ENCODE measurements at places on chromosomes 4 and X.

DNA sequence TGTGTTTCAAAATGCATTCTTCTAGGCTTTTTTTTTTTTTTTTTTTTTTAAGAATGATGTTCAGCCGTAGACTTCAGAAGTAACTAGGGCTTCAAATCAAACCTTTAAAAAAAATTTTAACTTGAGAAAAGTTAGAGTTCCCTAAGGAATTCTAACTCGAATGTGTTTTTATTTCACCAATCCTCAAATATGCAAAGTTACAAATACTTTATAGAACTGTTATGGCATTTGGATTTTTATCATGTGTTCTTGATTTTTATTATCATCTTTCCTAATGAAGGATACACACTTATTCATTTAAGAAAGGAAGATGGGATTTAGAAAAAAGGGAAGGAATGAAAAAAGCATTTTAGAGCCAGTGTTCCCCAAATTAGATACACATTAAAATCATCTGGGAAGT is 200.6 kb upstream of the LDB2 start:
- no peak for DNase-seq

DNA sequence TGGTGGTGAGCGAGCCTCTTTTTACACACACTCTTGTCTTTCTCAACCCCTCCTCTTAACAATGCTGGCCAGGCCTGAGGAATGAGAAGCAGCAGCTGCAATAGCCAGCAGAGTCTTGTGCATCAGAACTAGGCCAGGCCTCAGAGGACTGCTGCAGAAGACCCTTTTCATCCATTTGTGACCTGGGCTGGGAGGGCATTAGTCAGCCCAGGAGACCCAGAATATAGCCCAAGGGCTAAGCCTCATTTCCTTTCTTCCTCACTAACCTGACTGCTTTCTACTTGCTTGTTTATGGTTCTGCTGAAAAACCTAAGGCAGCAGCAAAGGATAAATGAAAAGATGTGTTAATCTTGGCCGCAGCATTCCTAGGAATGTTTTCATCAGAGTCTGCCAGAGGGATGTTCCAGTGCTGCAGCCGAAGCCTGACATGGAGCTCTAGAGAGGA is 254.7 kb upstream of the AR start:
- DNase-seq, result no peak

DNA sequence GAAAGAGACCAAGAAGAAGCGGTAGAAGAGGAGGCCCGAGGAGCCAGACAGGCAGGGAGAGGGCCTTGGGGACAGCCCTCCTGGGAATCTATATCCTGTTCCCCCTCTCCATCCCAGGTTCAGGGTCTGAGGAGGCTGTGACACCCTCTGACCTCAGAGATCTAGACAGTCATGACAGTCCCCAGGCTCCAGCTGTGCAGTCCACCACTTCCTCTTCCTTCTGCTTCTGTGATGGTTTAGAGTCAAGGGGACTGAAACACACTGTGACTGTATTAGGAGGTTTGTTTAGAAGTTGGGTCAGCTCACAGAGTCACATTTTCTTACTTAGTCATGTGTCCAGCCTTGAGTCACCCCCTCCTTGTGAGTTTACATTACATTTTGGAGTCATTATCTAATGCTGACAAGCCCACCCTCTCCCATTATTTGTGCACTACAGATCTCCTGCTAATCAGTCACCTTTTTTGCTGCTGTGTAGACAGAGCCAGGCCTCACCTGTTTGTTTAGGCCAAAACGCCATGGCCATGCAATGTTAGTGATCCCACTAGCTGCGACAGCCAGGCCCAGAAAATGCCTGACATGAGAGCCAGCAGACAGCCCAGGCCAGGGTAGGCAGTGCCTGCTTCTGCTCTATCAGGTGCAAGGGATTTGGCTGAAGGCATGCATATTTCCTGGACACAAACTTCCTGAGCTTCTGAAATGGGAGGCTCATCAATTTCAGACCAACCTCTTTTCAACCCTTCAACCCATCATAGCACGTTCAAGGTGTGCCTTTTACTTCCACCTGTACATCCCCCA is 26.0 kb downstream of the MANBA start:
- no peak for DNase-seq

GRCh38 chrX:28225513-28225912 is 244.3 kb upstream of the DCAF8L1 start:
- no peak for DNase-seq

DNA sequence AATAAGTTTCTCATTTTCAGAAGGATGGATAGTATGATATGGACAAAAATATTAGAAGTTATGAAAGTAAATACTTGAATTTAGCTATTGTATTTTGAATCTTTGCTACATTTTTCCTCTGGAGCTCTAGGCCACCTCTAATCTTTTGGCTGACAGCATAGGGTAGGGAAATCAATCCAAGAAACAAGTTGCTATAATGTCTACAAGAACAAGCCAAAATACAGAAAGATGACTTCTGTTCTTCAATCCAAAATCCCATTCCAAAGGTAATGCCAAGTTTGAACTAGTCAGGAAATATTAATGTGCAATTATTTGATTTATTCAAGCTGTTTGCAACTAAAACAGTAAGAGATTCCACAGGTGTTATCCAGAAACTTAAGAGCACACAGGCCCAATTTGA is 1323.1 kb downstream of the ADGRL3 start:
- DNase-seq, result no peak

Data from stimulated activated effector memory CD8-positive, alpha-beta T cell treated with anti-CD3 and anti-CD28 coated beads, Interleukin-12 subunit alpha, Interleukin-12 subunit beta, amount 100 ng/mL, for 72 hours (primary cell).